ENCODE measurements at places on chromosomes 13 and 19.

GRCh38 chr19:4986471-4986891 is 17.6 kb downstream of the KDM4B start:
- no peak for DNase-seq

GRCh38 chr13:31970231-31970930 is 61.2 kb upstream of the FRY start:
- no peak for DNase-seq

GRCh38 chr13:30785191-30785850 is 50.0 kb downstream of the ALOX5AP start:
- DNase-seq, result no peak

- peak; percentile 0 for DNase-seq
These were observed 859 bp downstream of the ZNF568 start for GRCh38 chr19:36916991-36917390.

GRCh38 chr13:62432906-62433305 is 1017.3 kb upstream of the PCDH20 start:
- no peak for DNase-seq
